NCI-H2171 (cell line): ENCODE measurements at places on chromosomes 3 and 15.
A peak's percentile ranks its signal among the peaks of the same experiment; 100 is the strongest.

DNA sequence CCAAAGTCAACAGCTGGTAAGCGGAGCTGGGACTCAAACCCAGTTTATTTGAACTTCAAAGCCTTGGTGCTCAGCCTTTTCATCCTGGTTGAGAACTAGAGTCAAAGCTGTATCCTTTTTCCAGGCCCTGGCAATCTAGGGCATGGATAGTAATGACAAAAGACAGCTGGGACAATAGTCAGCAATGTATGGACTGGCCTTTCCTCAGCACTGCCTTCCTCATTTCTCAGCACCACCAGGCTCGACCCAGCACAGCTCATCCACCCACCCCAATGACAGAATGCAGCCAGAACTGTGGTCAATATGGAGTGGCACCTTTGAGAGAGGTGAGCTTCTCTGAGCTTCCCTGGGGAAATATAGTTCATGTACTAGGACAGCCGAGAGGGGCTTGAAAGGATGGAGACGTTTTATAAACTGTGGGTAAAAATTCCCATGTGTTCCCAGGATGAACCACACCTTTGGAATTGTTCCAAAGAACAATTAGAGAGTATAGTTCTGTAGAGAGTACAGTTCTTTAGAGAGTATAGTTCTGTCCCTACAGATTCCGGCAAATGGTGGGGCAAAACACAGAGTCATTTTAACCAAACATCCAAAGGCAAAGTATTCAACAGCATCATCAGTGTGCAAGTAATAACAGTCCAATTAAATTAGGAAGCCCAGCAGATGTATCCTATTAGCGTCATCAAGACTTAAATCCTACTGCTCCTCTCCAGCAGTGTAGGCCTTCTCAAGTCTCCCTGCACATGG, 30.2 kb upstream of the IREB2 start:
- DNase-seq, result no peak

GRCh38 chr3:167666563-167666962, 12.8 kb upstream of the WDR49 start:
- no peak for DNase-seq

DNA sequence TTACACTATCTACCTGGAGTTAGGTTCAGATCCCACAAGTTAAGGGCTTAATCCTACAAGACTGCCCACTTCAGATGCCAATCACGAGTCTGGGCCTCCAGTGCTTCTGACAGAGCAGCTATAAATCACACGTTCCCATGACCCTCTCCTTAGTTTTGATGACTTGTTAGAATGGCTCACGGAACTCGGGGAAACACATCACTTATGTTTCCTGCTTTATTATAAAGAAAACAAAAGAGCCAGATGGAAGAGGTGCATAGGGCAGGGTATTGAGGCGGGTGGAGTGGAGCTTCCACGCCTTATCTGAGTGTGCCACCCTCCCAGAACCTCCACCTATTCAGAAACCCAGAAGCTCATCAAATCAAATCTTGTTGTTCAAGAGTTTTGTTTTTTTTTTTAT, 170.8 kb downstream of the MOBP start:
- DNase-seq, result no peak

- no peak for DNase-seq
These were observed 29.4 kb upstream of the THBS1 start for GRCh38 chr15:39551476-39551875.

DNA sequence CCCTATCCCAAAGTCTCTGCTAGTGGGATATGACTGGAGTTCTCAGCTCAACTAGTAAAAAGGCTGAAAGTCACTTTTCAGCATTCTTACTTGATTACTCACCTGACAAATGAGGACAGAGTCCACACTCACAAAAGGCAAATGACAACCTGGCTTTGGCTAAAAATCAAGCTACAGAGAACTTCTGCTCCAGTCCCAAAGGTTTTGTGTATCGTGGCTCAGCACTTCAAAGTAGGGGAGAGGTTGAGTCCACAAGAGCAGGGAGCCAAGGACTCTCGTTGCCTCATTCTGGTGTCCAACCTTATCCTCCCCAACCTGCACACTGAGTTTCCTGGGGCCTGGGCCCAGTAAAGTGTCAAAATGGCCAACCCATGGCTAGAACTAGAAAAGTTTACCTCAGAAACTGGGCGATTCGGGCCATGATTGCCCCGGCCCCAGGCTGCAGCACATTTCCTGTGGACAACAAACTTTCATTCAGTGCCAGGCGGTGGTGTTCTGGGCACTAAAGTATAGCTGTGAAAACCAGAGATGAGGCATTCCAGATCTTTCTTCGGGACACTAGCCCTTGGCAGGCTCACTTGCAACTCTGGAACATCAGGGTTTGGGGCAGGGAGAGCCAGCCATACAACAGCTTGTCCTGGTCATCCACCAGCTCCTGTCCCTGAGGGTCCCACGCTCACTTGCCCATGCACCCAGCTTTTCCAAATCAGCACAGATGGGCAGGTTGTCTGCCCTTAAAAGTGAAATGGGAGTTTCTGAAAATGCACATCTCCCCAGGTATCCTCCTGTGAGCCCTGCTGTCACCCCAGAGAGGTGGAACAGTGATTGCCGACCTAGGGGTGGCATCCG, 3.1 kb downstream of the ACAA1 start:
- no peak for DNase-seq

- no peak for DNase-seq
These were observed 27.1 kb downstream of the LRIG1 start for GRCh38 chr3:66473692-66474091.

DNA sequence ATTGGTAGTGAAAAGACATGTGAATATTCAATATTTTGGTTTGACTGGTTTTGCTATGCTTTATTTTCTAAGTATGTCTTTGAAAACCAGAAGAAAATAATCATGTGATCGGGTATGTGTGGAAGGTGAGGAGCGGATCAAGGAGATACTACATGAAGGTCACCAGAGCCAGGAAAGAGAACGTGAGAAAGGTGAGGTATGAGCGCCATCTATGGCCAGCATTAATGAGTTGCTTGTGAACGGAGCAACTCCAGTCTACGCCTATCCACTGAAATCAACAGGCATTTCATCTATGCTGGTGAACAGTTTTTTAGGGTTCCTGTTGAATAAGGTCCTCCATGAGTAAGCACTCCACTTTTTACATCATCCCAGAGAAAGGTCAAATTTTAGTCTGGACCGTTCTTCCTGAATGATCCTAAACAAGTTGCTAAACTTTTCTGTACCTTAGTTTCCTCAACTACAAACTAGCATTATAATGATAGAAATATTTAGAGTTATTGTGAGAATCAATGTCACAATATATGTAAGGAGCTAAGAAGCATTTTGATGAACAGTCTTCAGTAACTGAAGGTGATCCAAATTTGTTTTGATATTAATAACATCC, 1435.2 kb upstream of the CADM2 start:
- peak; percentile 9 for DNase-seq
